ENCODE measurements at places on chromosomes 1 and 21. TPM values are rescaled to one million over a fixed set of nuclear protein-coding genes. Genes with fewer than 3 reads are reported as not detected.

ADAMTS4 gene
- total RNA-seq: 0.73 TPM

TSEN15 gene
- total RNA-seq: 35.8 TPM

PRAMEF20 gene
- total RNA-seq: not detected

DNA sequence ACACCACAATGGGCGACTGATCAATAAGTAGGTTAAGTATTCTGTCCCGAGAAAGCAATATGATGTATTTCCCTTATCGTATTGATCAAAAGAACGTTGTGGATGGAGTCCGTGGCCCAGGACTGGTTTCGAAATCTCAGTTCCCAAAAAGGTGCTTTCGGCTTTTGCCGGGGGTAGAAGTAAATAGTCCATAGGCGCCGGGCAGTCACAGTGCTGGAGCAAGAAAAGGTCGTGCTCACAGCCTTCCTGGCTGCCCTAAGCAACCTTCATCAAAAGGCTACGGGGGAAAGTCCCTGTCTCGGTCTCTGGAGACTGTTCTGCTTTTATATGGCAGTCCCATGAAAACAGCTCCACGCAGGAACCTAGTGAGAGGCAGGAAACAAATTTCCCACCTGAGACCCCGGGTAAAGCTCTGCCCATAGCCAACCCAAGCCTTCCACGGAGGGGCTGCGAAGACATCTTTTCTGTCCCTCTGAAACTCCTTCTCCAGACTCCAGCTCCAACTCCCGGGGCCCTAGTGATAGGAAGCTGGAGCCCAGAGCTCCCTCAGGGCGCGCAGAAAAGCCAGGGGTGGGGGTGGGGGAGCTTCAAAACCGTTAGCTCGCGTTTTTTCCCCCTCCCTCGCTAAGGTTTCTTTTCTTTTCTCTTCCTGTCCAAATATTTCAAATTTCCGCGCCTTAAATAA lies 7.0 kb downstream of the CDKN2C start:
- peak overlapping the region; percentile 89 for H3K4me3 ChIP-seq
- H3K4me1 ChIP-seq: peaks cover 28% of the 10 kb centered on the region
- H3K36me3 ChIP-seq: no peaks in the 10 kb centered on the region

DNA sequence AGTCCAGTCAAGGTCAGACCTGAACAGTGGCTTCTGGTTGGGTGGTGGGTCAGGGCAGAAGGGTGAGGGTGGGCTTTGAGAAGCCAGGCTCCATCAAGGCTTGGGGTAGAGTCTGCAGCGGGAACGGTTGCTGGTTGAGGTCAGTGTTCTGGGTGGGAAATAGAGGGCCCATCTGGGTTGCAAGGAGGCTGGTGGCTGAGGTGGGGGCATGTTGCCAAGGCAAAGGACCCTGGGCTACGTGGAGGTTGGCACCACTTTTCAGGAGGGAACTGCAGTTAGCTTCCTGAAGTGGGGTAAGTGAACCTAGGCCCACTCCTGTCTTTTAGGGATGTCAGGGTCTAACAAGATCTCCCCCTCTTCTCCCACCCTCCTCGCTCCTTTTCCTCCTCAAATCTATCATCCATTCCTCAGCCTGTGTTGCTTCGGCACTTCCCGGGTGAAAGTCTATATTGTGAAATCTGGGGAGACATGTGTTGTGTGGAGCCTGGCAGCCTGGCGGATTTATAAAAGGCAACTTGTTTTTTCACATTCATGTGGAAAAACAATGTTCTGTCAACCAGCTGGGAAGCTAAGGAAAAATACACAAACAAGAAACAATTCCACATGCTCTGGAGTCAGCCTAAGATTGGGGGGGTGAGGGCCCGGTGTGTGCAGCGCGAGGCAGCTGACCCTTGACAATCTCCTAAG lies 1.5 kb downstream of the IL22RA1 start:
- H3K36me3 ChIP-seq: peaks cover 4% of the 10 kb centered on the region
- peaks cover 45% of the 10 kb centered on the region for H3K4me1 ChIP-seq
- H3K4me3 ChIP-seq: peak overlapping the region; percentile 68
- peak; percentile 49 for DNase-seq
- no peaks in the 10 kb centered on the region for H3K27me3 ChIP-seq

DNA sequence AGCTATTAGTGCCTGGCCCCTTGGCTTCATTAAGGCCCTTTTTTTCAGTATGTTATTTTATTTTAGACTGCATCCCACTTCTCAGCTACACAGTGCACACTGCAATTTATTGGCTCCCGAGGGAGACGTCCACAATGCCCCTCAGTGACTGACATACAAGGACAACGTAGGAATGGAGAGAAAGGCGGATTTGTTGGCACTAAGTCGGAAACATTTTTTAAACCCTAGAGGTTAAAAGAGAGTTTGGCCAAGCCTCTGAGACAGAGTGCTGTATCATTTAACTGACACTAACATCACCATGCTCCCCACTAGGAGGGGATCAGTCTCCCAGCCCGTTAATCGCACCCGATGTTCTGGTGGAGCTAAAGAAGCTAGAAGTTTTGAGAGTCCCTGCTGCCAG lies 45.7 kb upstream of the FOXD3 start:
- H3K27me3 ChIP-seq: no peaks in the 10 kb centered on the region
- H3K27ac ChIP-seq: no peak overlapping the region
- peaks cover 9% of the 10 kb centered on the region for H3K4me1 ChIP-seq
- H3K4me3 ChIP-seq: no peak overlapping the region
- H3K36me3 ChIP-seq: no peaks in the 10 kb centered on the region
- DNase-seq: no peak

DNA sequence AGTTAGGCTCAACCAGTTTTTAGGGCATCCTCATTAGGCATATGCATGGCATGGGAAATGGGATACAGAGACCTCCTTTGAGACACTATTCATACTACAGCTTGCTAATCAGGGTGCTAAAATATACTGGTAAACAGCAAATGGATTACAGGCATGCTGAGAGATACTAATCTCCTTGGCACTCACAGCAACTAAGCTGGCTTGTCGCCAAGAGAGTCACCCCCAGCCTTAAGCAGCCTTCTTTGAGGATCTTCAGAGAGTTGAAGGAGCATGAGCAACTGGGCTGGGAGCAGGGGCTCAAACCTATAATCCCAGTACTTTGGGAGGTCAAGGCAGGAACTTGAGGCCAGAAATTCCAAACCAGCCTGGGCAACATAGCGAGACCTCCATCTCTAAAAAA lies 120.1 kb upstream of the NR5A2 start:
- no peaks in the 10 kb centered on the region for H3K4me1 ChIP-seq
- DNase-seq: no peak
- no peak overlapping the region for H3K4me3 ChIP-seq

- no peaks in the 10 kb centered on the region for H3K4me1 ChIP-seq
- no peak for DNase-seq
- no peaks in the 10 kb centered on the region for H3K36me3 ChIP-seq
- H3K4me3 ChIP-seq: no peak overlapping the region
- no peaks in the 10 kb centered on the region for H3K27me3 ChIP-seq
Observed at GRCh38 chr1:4585705-4586104, 68.7 kb upstream of the AJAP1 start.

- no peaks in the 10 kb centered on the region for H3K4me1 ChIP-seq
- no peak for DNase-seq
- H3K36me3 ChIP-seq: no peaks in the 10 kb centered on the region
- H3K4me3 ChIP-seq: no peak overlapping the region
- H3K27me3 ChIP-seq: no peaks in the 10 kb centered on the region
Observed at GRCh38 chr21:24869862-24870261, 737.4 kb downstream of the MRPL39 start.

DNA sequence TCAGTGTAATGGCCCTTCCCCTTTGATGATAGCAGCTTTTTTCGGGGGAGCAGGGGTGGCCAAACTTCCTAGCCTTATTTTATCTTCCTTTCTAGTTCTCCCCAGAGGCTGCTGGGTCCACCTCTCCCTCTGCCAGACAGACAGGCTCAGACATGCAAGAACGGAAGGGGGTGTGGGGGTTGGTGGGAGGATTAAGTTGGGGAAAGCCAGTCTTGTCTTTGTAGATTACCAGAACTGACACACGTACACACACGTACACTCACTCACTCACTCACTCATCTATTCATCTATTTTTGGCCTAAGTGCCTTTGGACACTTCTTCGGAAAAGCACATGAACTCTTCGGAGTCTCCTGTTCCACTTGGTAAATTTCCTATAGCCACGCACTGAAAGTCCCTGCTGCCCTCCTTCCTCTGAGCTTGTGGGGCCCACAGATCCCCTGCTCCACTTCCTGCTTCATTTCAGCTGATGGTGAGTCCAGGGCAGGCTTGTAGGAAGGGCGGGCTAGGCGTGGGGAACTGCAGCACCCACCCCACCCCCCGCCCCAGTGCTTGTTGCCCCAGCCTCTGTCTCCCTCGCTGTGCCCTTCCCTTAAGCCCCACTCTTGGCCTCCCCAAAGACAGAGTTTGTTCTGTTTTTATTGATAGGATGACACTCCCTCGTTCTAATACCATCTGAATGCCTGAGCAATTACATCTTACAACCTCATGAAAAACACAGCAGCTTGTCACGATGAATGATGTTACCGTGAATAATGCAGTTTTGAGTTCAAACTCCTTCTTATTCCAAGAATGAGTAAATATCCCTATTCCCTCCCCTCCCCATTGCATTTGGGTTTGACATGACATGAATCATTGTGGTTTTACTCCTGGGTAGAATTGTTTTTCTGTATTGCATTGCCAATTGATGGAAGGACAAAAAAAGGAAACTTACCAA lies 60.7 kb upstream of the ATP5PO start:
- H3K4me1 ChIP-seq: peaks cover 55% of the 10 kb centered on the region
- H3K36me3 ChIP-seq: no peaks in the 10 kb centered on the region
- H3K27ac ChIP-seq: peak overlapping the region; percentile 68
- DNase-seq: peak; percentile 65
- H3K27me3 ChIP-seq: no peaks in the 10 kb centered on the region

DNA sequence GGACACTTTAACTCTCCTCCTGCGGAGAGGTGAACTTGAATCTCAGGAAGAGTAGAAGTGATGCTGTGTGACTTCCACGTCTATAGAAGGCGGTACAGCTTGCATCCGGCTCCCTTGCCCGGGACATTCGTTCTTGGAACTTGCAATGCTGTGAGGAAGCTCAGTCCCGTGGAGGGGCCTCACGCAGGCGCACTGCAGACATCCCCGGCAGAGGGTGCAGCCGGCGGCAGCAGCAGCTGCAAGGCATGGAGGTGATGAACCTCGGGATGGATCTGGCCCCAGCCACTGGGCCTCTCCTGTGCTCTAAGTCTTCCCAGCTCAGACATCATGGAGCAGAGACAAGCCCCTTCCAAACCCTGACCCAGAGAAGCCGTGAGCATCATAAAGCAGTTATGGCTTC lies 61.8 kb upstream of the SOD1 start:
- no peaks in the 10 kb centered on the region for H3K27me3 ChIP-seq
- H3K4me1 ChIP-seq: peaks cover 5% of the 10 kb centered on the region
- no peak overlapping the region for H3K4me3 ChIP-seq
- no peaks in the 10 kb centered on the region for H3K36me3 ChIP-seq
- no peak for DNase-seq
- no peak overlapping the region for H3K27ac ChIP-seq

DNA sequence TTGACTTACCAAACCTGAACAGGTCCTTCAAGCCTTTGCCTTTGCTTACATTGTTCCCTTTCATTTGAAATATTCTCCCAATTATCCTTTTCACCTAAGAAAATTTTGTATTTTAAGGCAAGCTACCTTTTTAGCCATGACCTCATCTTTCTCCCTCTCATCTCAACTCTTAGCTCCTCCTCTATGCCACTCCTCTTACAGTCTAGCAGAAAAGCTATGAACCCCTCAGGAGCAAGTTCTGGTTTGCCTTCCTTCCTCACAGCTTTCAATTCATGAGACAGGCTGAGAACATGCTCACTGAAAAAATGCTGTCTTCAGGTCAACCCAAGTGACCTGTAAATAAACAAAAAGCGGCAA lies 8.3 kb upstream of the MUTYH start:
- H3K4me3 ChIP-seq: no peak overlapping the region
- H3K4me1 ChIP-seq: peaks cover 9% of the 10 kb centered on the region

DNA sequence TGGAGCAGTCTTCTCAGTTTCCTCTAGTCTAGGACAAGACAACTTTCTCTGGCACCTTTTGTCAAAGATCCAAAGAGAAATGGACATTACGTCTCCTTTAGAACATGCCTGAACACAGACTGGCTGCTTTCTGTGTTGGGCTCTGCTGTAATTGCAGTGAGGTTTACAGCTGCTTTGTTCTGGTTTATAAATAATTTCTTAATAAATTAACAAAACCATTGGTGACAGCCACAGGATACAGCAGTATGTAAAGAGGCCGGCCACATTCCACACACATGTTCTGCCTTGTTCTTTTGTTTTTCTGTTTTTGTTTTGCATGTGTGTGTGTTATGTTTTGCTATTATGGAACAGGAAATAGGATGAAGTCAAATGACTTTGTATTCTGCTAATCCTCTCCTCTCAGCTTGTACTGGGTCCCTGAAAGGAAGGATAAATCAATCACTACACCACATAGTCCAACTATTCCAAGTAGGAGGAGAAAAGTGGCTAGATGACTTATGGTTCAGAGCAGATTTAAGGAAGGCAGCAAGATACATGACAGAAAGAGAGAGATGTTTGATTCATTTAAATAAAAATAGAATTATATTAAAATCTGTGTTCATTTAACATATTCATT lies 161.5 kb upstream of the ESRRG start:
- no peak overlapping the region for H3K27ac ChIP-seq
- DNase-seq: no peak
- no peaks in the 10 kb centered on the region for H3K36me3 ChIP-seq
- no peak overlapping the region for H3K4me3 ChIP-seq
- no peaks in the 10 kb centered on the region for H3K4me1 ChIP-seq
- H3K27me3 ChIP-seq: no peaks in the 10 kb centered on the region

GRCh38 chr1:10866321-10867093 lies 70.1 kb upstream of the CASZ1 start:
- peaks cover 74% of the 10 kb centered on the region for H3K27me3 ChIP-seq
- no peaks in the 10 kb centered on the region for H3K36me3 ChIP-seq
- peak overlapping the region; percentile 34 for H3K4me3 ChIP-seq
- no peak overlapping the region for H3K27ac ChIP-seq
- DNase-seq: peak; percentile 18
- peaks cover 25% of the 10 kb centered on the region for H3K4me1 ChIP-seq

GRCh38 chr1:116064616-116065015 lies 46.6 kb upstream of the MAB21L3 start:
- no peaks in the 10 kb centered on the region for H3K36me3 ChIP-seq
- H3K4me1 ChIP-seq: no peaks in the 10 kb centered on the region
- no peaks in the 10 kb centered on the region for H3K27me3 ChIP-seq
- DNase-seq: no peak
- no peak overlapping the region for H3K4me3 ChIP-seq

DNA sequence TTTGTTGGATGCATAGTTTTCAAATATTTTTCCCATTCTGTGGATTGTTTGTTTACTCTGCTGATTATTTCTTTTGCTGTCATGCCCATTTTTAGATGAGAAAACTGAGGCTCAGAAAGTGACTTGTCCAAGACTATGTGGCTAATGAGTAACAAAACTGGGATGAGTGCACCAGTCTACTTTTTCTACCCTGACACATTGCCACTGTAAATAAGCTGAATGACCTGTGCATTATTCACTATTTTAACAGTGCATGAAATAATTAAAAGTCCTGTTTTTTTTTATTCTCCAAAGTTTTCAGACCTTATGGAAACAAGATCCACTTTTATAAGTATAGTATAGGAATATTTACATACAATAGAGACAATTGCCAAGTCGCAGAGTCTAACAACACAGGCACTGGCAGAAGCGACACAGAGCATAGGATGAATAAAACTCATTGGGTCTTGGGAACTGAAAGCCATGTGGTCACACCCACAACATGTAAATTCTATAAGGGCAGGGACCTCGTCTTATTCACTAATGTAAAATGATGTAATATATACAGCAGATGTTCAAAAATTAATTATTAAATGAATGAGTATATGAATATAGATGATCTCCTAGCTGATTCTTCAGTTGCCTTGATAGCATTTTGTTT lies 45.2 kb downstream of the HLX start:
- H3K4me3 ChIP-seq: no peak overlapping the region
- no peak overlapping the region for H3K27ac ChIP-seq
- peaks cover 22% of the 10 kb centered on the region for H3K4me1 ChIP-seq
- no peaks in the 10 kb centered on the region for H3K27me3 ChIP-seq

- H3K27me3 ChIP-seq: no peaks in the 10 kb centered on the region
- peaks cover 24% of the 10 kb centered on the region for H3K36me3 ChIP-seq
Observed at GRCh38 chr1:155968670-155969069, 9.7 kb downstream of the ARHGEF2 start.
